ENCODE measurements at places on chromosomes 4 and X. TPM values are rescaled to one million over a fixed set of nuclear protein-coding genes. Genes with fewer than 3 reads are reported as not detected.

DNA sequence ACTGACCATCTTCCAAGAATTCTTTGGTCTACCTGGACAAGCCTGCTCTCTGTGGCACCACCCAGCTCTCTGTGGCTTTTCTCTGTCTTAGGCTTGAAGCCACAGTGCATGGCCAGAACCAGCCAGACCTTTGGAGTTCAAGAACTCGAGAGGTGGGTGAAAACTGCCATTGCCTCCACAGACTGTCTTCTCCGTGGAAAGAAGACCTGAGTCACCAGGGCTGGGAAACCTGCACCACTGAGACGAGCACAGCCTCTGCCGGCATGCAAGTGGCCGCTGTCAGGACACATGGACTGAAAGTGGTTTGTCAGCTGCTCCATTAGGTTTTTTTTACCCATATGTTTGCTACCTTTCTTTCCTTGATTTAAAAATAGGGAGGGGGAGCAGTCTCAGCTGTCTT is 74.5 kb downstream of the MGST2 start:
- no peak for DNase-seq

DNA sequence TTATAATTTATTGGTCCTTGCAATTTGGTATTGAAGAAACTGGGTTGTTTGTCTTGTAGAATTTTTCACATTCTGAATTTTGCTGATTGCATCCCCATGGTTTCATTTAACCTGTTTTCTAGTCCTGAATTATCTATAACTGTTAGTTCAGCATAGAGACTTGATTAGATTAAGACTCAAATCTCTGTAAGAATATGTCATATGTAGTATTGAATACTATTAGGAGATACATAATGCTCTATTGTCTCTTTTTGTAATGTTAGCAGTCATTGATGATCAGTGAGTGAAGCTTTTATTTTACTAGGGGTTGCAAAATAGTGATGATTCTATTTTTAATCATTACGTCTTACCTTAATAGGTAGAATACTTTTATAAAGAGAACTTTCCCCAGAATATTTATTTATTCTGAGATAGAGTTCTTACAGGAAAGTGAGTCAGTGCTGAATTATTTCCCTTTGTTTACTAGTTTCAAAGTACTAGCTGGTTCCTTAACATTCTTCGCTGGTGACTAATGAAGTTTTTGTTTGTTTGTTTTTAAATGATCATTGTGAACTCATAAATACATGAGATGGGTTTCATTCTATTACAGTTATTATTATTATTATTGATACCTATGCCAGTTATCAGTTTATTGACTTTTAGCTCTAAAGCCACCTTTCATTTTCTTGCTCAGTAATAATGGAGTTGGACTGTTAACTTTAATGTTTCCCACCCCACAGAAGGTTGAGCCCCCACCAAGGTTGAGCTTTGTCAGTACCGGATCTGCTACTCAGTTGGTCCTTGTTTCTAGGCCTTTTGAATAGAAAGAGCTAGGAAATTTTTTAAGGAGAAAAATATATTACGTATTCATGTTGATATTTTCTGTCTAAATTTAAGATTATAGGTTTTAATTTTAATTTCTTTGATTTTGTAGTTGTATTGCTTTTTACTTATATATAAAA is 102.3 kb downstream of the LARP1B start:
- DNase-seq: no peak

GRCh38 chr4:38119668-38120385 is 159.6 kb downstream of the PTTG2 start:
- DNase-seq: no peak

GRCh38 chr4:98739751-98740150 is 81.3 kb upstream of the TSPAN5 start:
- no peak for DNase-seq

DNA sequence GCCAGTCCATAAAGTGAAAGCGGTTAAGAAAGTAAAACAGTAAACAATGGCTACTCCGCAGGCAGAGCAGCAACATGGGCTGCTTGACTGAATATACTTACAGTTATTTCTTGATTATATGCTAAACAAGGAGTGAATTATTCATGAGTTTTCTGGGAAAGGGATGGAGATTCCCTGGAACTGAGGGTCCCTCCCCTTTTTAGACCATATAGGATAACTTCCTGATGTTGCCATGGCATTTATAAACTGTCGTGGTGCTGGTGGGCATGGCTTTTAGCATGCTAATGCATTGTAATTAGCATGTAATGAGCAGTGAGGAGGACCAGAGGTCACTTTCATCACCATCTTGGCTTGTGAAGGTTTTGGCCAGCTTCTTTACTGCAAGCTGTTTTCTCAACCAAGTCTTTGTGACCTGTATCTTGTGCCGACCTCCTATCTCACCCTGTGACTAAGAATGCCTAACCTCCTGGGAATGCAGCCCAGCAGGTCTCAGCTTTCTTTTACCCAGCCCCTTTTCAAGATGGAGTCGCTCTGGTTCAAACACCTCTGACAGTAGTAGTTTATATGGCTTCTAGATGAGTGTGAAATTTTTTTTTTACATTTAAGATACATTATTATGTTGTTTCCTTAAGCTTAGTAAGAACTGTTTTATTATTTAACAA is 514.8 kb upstream of the TENM3 start:
- no peak for DNase-seq

RADX gene
- polyA plus RNA-seq: 13.9 TPM

PGAM4 gene
- 0.33 TPM for polyA plus RNA-seq

DNA sequence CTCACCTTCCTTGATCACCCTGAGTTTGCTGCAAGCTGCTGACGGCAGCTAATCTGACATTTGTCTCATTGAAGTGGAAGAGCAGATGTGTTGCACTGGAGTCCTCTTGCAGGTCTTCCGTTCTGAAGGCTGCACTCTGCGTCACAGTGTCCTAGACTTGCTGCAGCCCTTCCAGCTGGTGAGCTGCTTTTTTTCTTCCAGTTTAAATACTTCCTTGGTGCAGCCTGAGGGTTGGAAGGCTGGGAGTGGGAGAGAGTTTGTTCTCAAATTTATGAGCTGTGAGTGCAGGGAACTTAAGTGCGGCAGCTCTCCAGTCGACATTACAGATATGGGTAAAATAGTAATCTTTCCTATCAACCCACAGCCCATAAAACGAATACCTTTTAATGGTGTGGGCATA is 303.6 kb upstream of the FAT1 start:
- no peak for DNase-seq

GYPE gene
- polyA plus RNA-seq: 14.2 TPM

DNA sequence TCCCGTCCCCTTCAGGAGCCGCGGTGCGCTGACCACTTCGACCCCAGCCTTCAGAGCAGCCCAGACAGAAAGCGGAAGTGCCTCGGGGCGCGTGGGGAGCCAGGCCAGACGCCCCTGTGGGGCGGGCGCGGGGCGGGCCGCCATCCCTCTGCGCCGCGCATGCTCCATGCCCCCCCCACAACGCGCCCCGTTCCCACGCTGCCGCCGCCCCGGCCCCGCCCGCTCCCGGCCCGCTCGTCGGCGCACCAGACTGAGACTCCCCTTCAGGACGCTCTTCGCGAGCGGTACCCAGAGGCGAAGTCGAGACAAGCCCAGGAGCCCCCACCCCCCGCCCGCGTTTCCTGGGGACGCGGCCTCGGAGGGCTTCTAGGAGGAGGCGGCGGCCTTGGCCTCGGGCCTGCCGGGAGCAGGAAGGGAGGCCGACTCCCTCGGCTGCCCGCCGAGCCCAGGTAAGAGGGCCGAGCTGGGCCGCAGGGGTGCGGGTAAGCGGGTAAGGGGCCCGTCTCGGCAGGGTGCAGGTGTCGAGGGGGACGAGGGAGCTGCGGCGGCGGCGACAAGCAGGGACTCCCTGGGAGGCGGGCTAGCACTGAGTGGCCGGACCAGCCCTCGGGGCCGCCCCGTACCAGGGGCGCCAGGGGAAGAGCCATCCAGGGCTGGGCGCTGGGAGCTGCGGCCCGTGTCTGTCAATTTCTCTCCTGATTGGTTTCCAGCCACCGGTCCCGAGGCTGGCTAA is at the start of gene ZFP92:
TSS of gene ZFP92 (plus strand) at position 218 of the 733 bp plus-strand sequence. CDS start 6,851 bp downstream, outside the sequence.
- no peak for DNase-seq

ADAMTS3 gene
- 8.5 TPM for polyA plus RNA-seq

SSX2 gene
- polyA plus RNA-seq: not detected

DNA sequence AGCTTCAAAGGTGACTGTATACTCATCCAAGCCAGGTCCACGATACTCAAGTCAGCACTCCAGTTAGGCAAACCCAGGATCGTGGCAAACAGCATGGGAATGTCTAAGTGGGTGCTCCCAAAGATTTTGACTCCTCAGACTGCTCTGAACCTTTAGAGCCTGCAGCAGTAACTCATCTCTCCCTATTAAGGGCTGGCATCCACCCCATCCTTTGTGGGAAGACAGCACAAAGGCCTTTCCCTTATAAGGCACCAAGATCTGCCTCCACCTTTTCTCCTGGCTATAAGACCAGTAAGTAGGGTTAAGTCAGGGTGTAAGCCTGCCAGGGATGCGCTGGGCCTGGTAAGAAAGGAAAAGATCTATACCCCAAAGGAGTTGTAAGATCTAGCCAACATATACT is 23.6 kb upstream of the SLC25A43 start:
- no peak for DNase-seq

DNA sequence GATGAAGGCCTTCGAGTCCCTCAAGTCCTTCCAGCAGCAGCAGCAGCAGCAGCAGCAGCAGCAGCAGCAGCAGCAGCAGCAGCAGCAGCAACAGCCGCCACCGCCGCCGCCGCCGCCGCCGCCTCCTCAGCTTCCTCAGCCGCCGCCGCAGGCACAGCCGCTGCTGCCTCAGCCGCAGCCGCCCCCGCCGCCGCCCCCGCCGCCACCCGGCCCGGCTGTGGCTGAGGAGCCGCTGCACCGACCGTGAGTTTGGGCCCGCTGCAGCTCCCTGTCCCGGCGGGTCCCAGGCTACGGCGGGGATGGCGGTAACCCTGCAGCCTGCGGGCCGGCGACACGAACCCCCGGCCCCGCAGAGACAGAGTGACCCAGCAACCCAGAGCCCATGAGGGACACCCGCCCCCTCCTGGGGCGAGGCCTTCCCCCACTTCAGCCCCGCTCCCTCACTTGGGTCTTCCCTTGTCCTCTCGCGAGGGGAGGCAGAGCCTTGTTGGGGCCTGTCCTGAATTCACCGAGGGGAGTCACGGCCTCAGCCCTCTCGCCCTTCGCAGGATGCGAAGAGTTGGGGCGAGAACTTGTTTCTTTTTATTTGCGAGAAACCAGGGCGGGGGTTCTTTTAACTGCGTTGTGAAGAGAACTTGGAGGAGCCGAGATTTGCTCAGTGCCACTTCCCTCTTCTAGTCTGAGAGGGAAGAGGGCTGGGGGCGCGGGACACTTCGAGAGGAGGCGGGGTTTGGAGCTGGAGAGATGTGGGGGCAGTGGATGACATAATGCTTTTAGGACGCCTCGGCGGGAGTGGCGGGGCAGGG is 568 bp downstream of the HTT start:
- peak; percentile 67 for DNase-seq

DNA sequence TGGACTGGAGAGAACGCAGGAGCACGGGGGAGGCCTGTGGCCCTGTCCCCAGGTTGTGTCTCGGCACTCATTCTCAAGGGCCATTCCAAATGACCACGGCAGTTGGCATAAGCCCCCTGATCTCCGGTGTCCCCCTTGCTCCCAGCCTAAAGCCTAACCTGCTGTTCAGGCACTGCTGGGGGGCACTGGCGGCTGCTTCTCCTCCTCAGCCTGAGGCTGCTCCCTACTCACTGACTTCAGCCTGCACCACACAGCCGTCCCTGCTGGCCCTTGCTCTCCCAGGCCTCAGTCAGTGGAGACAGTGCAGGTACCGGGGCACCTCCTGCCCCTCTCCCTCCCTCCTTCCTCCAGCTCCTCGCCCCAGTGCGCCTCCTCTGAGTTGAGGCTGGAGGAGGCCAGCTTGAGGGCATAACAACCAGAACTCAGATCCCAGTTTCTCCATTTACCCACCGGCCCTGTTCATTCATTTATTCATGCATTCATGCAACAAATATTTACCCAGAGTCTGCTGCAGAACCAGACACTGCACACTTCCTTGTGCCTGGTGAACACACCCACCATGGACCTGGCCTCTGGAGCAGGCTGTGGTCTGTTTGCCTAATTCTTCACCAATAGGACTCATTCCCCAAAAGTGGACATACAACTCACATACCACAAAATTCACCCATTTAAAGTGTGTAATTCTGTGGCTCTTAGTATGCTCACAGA is 65.0 kb downstream of the CPZ start:
- no peak for DNase-seq

DNA sequence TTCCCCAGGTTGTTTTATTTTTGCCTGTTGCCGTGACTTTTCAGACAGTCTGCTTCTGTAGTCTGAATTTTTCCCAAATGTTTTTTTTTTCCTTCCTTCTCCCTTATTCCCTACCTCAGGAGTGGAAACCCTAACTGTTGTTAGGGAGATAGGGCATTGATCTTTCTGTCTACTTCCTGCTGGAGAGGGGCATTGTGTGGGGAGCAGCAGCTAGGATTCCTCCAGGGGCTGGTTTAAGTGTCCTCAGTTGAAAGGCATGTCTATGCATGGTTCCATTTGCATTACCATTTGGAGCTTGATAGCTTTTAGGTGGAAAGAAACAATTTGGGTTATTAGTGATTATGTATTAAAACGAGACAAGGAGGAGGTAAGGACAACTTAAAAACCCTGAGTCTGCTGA is 383.9 kb downstream of the DCAF12L2 start:
- no peak for DNase-seq

GRCh38 chrX:7071390-7071789 is 76.1 kb upstream of the STS start:
- no peak for DNase-seq

DNA sequence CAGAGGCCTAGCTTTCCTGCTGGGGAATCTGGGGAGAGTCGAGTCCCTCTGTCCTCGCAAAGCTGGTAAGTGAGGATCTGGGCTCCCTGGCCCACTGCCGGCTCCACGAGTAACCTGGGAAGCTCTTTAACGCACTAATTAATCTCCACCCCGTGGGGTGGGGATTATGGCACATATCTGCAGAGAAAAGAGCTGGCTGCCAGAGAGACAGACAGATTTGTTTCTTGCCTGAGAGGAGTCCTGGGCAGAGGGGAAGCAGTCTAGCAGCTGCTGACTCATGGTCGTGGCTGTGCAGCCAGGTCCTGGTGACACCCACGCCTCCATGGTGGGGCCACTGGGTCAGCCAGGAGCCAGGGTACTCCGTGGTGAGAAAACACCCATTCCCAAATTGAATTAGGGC is 14.0 kb downstream of the SORCS2 start:
- no peak for DNase-seq

GRCh38 chr4:67743194-67743593 is 11.0 kb downstream of the GNRHR start:
- no peak for DNase-seq

GRCh38 chrX:1903236-1903935 is 288.5 kb downstream of the ASMT start:
- DNase-seq: no peak

DNA sequence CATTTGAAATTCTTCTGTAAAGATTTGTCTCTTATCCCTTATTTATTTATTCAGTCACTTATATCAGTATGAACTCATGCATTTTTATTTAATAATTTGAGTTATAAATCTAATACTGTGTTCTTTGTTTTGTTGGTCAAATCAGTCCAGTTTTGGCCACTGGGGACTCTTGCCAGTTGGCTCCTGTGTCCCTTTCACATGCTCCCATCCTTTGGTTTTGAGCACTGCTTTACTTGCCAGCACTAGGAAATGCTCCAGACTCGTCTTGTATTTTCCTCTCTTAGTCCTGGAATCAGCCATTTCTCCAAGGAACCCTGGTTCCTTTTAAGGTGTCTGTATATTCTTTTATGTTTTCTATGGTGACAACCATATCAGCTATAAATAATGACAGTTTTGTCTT is 28.1 kb downstream of the KANTR start:
- DNase-seq: no peak

S100G gene
- not detected for polyA plus RNA-seq

- DNase-seq: no peak
These were observed 198.0 kb downstream of the GABRG1 start for GRCh38 chr4:45925809-45926208.

HS3ST1 gene
- polyA plus RNA-seq: 3.7 TPM
